ENCODE measurements at places on chromosomes 4 and X. TPM values are rescaled to one million over a fixed set of nuclear protein-coding genes. Genes with fewer than 3 reads are reported as not detected.

GRCh38 chrX:150348365-150348764, 14.8 kb upstream of the MAMLD1 start:
- DNase-seq: no peak

DNA sequence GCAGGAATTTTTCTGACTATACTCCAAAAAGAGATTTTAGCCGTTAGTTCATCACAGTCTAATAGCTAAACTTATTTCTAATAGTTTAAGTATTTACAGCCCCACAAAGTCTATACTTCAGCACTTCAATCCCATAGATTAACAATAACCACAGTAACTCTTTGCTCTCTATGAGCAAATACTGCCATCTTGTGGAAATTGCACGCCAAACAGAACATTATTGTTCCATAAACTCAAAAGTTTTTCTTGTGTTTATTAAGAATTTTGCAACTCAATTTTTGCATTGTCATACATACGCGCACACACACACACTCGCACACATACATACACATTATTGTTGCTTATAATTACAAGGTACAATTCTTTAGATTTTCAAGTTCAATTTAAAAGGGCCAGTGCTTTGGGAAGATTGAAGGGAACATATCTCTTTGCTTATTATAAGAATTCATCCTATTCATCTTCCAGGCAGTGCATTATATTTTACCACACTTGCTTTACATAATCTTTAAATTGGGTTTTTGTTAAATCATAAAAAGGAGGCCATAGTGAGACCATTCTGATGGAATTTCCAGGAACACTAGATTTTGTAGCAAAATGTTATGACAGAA, 63.8 kb upstream of the ATOH1 start:
- DNase-seq: no peak

DNA sequence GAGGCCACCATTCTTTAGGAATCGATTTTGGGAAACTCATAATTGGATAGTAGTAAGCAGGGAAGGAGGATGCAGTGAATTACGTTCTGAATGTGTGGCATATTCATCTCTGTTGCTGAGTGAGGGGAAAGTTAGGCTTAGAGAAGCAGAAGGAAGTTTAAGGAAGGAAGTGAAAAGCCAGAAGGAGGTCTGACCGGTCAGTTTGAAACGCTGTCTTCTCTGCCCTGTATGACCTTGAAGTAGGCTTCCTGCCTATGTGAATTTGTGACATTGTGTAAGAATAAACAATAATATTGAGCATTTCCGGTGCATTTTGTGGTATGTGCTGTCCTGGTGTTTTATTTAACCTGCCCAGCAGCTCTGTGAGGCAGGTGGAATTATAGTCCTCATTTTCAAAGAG, 67.3 kb downstream of the PDLIM5 start:
- DNase-seq: no peak

DNA sequence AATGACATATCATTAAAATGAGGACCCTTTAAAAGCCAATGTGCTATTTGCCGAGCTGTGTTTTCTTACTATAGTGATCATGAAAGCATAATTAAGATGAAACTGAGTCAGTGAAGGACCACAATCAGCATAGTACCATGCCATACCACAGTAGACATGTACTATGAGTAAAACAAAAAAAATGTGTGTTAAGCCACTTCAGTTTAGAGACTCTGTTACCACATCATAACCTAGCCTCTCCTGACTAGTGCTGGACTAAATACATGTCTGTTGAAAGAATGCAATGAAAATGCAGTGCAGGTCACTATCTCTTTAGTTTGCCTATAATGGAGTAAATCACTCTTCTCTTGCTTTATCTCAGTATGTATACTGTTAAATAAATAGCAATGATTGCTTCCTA, 12.3 kb upstream of the DDX53 start:
- no peak for DNase-seq

- no peak for DNase-seq
Measured at GRCh38 chr4:178068136-178068535, 625.9 kb upstream of the AGA start.

Gene ANTXR2
- total RNA-seq: 69.8 TPM

Gene RHOXF2
- total RNA-seq: not detected

Gene IL21
- not detected for total RNA-seq
